ENCODE measurements at places on chromosomes 7 and 10. TPM values are rescaled to one million over a fixed set of nuclear protein-coding genes. Genes with fewer than 3 reads are reported as not detected.
A peak's percentile ranks its signal among the peaks of the same experiment; 100 is the strongest.

The WEE2 gene
- not detected for total RNA-seq

DNA sequence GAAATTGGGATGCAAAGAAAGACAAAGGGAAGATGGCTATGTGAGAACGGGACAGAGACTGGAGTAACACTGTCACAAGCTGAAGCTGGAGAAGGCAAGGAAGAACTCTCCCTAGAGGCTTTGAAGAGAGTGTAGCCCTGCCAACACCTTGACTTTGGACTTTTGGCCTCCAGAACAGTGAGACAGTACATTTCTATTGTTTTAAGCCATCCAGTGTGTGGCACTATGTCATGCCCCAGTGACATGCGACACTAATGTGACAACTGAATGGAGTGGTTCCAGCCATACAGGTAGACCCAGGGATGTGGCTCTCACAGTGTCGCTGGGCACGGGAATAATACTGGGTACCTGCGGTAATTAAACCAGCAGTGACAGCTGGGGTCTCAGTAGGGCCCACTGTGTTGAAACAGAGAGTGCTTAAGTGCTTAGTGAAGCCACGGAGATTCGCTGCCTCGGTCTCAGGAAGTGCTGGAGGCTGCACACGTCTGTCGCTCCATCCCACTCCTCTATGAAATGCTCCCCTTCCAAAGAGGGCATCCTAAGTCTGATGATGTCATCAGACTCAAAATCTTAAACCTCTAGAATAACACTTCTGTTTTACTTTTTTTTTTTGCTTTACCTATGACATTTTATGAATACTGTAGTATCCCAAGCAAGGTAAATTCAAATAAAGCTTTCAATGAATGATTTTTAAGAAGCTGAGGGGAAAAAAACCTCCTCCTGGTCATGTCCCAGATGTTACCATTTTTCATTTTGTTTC, 154.6 kb upstream of the RHEB start:
- H3K4me1 ChIP-seq, result no peaks in the 10 kb centered on the region
- H3K36me3 ChIP-seq, result no peaks in the 10 kb centered on the region
- no peak overlapping the region for H3K4me3 ChIP-seq
- no peak for DNase-seq

- no peaks in the 10 kb centered on the region for H3K4me1 ChIP-seq
- H3K27ac ChIP-seq, result no peak overlapping the region
- no peak for DNase-seq
- H3K4me3 ChIP-seq, result no peak overlapping the region
Measured at GRCh38 chr10:5265139-5265538, 68.5 kb downstream of the AKR1C4 start.

DNA sequence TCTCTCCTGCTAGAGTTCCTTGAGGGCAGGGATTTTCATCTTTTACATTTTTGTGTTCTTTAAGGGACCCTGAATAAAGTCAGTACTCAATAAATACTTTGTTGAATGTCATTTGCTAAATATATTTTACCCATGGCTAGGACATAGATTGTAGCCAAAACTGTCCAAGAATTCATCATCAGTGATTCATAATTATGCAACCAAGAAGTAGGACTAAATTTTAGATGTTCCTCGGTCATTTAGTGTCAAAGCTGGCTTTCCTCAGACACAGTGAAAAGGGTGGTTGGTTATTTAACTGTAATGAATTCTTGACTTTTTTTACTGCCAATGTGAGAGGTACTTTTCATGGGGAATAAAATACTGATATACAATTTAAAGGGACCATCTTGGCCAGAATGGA, 3.3 kb downstream of the NUDT13 start:
- H3K27ac ChIP-seq, result no peak overlapping the region
- H3K36me3 ChIP-seq, result no peaks in the 10 kb centered on the region
- H3K27me3 ChIP-seq, result no peaks in the 10 kb centered on the region
- H3K4me1 ChIP-seq, result peaks cover 14% of the 10 kb centered on the region
- DNase-seq, result no peak
- H3K4me3 ChIP-seq, result no peak overlapping the region

- H3K27me3 ChIP-seq, result no peaks in the 10 kb centered on the region
- H3K36me3 ChIP-seq, result no peaks in the 10 kb centered on the region
- H3K27ac ChIP-seq, result no peak overlapping the region
- H3K4me1 ChIP-seq, result no peaks in the 10 kb centered on the region
- no peak for DNase-seq
- no peak overlapping the region for H3K4me3 ChIP-seq
Measured at GRCh38 chr7:78114993-78115392, 316.4 kb downstream of the PHTF2 start.

The KIN gene
- 18.0 TPM for total RNA-seq

DNA sequence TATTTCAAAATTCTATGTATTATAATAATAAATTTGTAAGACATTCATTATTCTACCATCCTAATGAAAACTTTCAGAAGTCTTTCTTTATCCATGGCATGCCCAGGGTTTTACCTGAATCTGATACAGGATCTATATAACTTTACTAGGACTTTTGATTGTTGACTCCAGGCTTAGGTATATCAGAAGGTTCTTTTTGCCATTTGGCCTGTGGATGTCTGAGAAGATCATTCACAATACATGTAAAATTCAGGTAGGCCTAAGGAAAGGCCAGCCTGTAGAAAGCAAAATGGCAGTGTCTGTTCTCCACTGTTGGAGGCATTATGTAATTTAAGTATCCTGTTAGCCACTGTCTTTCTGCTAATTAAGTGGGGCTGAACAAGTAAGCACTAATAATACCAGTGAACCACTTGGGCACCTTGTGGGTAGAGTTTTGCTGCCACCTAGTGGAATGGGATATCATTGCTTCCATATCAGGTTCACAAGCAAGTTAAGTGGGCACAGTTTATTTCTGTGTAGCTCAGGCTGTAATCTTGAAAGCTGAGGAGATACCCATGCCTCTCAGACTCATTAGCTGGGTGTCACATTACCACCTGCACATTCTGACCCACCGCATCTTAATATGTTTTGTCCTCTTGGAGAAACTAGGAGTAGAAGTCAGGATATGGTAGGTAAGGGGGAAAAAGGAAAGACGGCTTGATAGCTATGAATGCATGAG, 105.5 kb downstream of the SEPTIN7 start:
- H3K4me1 ChIP-seq, result no peaks in the 10 kb centered on the region
- no peak overlapping the region for H3K4me3 ChIP-seq
- H3K36me3 ChIP-seq, result peaks cover 15% of the 10 kb centered on the region
- peak; percentile 57 for DNase-seq
- no peak overlapping the region for H3K27ac ChIP-seq
